Activated gamma-delta T cell treated with Interleukin-2 at 50 U/mL for 16 hours (primary cell): ENCODE measurements at places on chromosomes 16 and 17.

DNA sequence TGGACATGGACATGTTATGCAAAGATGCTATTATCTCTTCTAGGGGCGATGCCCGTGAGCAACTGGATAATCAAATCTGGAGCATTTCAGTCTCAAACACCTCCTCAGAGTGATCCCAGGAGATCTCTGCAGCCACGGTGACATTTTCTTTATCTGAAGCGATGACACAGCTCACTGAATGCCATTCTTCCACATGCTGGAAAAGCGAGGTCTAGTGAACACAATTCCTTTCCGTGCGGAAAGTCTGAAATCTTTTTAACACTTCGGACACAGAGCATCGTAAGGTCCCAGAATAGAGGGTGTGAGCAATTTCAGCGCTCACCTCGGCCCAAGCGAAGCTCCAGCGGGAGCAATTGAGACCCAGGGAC, 531 bp upstream of the HASPIN start:
- no peak for DNase-seq

DNA sequence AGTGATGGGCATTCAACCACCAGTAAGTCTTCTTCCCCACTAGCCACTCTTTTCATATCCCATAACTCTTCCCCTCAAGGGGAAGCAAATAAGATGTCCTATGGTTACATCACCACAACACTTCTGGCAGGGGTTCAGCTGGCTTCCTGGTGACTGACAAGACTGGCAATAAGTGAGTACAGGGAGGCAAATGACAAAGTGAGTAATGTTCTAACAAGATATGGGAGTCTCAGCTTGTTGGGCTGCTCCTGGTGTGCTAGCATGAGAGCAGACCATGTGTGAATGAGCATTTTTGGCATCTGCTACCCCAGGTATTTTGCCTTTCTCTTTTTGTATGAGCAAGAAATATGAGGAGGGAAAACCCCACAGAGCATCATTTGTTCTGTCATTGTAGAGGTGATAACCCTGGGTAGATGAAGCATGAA, 9.9 kb downstream of the TMIGD1 start:
- peak; percentile 20 for DNase-seq

DNA sequence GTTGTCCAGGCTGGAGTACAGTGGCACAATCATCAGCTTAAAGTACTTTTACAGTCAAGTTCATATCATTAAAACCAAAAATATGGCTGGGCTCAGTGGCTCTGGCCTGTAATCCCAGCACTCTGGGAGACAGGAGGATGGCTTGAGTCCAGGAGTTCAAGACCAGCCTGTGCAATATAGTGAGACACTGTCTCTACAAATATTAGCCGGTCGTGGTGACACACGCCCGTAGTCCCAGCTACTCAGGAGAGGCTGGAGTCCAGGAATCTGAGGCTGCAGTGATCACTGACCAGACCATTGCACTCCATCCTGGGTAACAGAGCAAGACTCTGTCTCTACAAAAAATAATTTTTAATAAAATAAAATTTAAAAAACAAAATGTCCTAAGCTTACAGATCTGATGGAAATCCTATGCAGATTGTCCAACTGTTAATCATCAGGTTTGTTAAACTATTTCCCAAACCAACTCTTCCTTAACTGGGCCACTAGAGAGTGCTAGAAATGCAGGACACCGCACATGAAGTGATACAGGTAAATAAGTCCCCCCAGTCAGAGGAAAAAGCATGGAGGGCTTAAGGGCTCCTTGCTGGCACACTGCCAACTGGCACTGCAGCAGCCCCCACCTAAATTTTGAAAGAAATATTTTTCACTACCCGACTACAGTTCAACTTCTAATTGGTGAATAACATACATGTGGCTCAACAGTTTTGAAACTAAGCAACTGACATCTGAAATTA, 2.8 kb downstream of the USP22 start:
- no peak for DNase-seq

- no peak for DNase-seq
Observed at GRCh38 chr17:14330492-14330962, 29.6 kb downstream of the HS3ST3B1 start.

- DNase-seq, result no peak
Observed at GRCh38 chr17:31061678-31062077, 33.1 kb upstream of the NF1 start.

- no peak for DNase-seq
Observed at GRCh38 chr16:66976746-66977145, 11.6 kb upstream of the CES4A start.

DNA sequence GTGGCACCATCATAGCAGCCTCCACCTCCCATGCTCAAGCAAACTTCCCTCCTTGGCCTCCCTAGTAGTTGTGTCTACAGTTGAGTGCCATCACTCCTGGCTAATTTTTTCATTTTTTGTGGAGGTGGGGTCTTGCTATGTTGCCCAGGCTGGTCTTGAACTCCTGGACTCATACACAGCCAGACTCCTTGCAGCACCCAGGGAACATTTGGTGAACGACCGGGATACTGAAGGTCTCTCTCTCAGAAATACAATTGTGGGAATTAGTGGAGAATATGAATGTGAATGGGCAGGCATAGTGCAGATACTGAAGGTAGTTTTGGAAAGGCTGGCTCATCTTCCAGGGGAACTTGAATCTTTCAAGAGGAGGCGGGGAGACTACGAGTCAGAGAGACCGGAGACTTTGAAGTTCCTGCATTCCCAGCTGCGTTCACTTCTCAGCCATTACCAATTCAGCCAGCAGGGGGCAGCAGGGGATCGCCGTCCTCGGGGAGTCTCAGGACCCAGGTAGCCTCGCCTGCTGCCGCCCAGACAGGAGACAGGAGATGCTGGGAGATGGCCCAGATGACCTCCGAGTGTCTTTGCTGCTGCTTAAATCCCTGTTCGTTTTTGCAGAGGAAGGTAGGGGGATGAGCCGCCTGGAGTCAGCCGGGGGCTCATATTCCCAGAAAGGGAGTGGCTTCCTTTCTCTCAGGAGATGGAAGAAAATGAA, 68.6 kb downstream of the HAPSTR1 start:
- DNase-seq, result no peak

- DNase-seq, result peak; percentile 12
Observed at GRCh38 chr17:40219594-40220338, 662 bp downstream of the WIPF2 start.

DNA sequence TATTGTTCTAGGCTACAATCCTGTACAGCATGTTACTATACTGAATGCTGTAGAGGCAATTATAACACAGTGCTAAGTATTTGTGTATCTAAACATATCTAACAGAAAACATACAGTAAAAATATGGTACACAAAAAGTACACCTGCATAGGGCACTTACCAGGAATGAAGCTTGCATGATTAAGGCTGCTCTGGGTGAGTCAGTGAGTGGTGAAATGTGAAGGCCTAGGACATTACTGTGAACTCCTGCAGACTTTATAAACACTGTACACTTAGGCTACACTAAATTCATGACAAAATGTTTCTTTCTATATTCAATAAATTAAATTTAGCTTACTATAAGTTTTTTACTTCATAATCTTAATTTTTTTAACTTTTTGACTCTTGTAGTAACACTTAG, 37.1 kb downstream of the AMFR start:
- DNase-seq, result no peak

- no peak for DNase-seq
Observed at GRCh38 chr17:76966016-76966415, 97.8 kb downstream of the MGAT5B start.

- no peak for DNase-seq
Observed at GRCh38 chr17:22253007-22253406, 560.7 kb downstream of the KCNJ18 start.

- DNase-seq, result no peak
Observed at GRCh38 chr17:64994781-64995538, 61.6 kb downstream of the GNA13 start.

DNA sequence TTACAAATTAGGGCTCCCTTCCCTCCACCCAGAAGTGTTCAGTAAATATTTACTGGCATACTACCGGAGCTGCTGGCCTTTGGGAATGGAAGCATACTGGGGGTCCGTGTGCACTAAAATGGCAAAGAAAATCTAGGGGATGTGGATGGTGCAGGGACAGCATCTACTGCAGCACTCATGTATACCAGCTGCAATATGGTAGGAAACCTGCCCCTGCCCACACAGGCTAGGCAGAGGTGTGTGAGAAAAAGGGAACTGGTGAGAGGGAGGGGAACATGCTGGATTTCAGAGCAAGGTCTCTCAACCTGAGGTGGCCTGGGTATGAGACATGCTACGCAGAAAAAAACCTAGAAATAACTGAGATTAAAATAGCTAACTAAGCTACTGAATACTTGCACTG, 145.4 kb downstream of the CDH13 start:
- no peak for DNase-seq

DNA sequence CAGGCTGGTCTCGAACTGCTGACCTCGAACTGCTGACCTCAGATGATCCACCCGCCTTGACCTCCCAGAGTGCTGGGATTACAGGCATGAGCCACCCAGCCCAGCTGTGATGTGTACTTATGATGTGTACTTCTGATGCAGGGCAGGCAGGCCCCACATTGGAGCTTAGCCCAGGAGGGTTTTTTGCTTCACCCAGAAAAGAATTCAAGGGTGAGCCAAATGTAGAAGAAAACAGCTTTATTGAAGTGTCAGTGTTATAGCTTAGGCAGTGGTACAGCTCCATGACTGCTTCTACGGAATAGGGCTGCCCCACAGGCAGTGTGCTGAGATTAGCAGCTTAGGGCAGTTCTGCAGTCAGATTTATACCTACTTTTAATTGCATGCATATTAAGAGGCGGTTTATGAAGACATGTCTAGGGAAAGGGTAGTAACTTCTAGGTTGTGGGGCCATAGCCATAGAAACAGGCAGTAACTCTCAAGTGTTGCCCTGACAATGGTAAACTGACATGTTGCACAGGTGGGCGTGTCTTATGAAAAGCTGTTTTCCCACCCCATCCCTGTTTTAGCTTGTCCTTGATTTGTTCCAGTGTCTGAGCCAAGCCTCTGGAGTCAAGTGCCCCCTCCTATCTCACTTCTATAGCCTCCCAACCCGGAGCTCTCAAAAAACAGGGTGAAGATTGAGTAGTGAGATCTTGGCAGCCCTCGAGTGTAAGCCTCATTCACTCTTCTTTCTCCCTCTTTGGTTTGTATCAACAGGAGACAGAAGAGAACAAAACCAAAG, 24.1 kb upstream of the POLR3E start:
- no peak for DNase-seq

GRCh38 chr17:70073310-70073709, 1.7 kb upstream of the KCNJ16 start:
- DNase-seq, result no peak

GRCh38 chr17:2955931-2956582, 107.3 kb downstream of the OR1D5 start:
- DNase-seq, result no peak

GRCh38 chr17:81867170-81867990, 3.8 kb downstream of the ARHGDIA start:
- no peak for DNase-seq

DNA sequence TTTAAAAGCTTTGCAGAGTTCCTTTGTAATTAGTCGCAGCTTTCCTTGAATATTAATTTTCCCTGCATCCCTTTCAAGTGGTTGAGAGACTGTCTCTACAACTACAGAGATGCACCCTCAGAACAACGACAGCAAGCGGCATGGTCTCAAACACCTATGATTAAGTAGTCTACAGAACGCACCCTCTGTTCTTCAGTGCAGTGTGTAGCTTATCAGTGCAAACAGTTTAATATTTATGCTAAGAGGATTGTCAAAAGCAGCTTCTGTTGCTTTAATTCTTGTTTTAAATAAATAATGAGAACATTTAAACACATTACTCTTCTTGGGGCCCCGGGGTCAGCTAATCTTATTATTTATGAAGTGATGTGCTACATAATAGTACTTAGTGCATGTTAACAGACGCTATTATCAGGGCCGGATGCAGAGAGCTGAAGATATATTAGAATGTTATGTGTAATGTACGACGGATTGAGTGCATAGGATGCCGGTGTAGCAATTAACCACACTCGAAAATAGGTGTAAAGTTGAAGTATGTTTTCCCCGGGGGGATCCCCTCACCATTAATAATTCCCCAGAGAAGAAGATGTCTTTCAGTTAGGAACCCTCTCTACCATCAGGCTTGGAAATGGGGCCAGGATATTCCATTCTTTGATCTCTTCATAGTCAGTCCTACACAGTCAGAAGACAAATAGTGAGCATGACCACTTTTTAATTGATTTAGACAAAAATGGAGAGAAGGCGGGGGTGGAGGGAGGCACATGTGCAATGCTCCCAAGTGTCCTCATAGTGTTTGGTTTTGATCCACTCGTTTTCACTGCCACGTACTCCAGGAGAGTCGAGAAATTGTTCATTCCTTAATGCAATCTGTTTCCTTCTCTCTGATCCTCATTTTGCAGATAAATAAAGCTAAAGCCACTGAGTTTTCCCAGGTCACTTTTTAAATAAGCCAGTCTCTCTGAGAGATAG, 176.3 kb downstream of the IRX3 start:
- no peak for DNase-seq

- no peak for DNase-seq
Observed at GRCh38 chr16:57335366-57335765, 23.2 kb upstream of the CCL22 start.

DNA sequence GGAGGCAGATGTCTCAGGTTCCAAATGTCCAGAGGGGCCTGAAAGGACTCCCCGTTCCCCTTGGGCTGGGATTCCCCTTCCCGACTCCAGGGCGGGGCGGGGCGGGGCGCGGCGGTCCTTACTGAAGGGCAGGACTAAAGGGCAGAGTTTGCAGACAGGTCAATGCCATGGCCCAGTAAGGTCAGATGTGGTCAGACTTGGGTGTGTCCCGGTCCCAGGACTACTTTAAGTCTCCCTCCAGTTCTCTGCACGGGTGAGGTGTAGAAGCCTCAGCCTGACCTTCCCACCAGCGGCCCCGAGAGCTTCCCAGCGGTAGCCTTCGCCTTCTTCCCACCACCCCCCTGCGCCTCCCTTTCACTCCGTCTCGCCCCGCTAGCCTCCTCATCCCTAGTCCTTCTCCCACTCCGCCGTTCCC, 532 bp downstream of the KDM6B start:
- DNase-seq, result peak; percentile 42

- DNase-seq, result no peak
Observed at GRCh38 chr16:10708969-10709368, 14.2 kb upstream of the TEKT5 start.

DNA sequence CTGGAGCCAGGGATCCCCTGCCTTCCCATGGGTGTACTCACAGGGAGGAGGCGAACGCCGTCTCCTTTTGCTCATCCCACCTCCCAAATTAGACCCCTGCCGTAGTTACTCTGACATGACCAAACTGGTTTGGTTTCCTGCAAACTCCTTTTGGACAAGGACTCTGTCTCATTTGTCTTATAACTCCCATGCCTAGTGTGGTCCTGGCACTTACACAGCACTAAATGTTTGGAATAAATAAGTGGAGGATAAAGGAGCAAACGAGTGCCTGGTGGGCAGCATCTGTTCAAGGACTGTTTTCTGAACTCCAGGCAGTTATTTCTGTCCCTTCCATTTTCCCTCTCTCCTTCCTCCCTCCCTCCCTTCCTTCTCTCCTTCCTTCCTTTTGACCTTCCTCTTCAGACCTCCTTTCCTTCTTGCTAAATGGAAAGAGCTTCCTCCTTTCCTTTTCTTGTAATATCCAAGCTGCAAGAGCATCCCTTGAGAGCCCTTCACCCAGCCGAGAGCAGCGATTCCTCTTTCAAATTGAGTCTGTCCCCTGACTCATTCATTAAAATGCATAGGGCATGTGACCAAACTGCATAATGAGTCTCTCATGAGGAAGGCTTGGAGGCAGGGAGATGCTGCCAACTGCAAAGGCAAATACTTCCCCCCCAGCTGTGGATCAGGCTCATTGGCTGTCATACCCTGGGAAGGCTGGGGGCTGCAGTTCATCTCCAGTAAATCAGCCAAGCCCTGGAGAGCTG, 36.8 kb downstream of the CHD9 start:
- DNase-seq, result no peak

GRCh38 chr17:42845556-42845917, 1.2 kb downstream of the AOC2 start:
- DNase-seq, result no peak
